ENCODE measurements at places on chromosomes 13 and 19.

DNA sequence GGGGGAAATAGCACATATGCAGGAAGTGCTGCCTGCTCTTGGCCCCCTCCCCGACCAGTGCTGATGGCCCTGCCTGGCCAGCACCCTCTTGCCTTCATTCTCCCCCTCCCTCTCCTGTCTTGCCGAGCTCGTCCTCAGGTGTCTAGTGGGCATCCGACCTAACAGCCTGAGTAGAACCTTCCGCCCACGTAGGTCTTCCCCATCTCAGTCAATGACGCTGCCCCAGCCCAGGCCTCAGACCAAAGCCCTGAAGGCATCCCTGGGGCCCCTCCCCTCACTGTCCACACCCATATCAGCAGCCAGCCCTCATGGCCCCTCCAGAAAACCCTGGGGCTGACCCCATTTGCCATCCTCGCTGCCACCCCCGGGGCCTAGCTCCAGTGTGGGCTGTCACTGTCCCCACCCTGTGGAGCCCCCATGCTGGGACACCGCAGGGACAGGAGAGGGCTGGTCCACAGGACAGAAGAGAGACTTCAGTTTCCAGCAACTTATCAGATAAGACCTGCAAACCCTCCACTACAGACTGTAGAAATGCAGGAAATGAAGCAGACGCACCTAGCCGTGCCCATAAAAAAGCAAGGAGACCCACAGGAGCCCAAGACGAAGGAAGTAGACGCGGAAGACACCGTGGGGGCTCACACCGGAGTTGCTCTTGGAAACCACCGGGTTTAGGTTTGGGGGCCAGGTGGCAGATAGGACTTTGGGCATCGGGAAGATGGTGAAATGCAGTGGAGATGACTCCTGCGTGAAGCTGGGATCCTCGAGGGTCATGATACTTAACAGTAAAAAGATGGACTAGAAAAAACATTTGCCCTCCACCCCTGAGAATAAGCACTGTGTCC lies 38.3 kb downstream of the AP1M1 start:
- DNase-seq, result no peak

DNA sequence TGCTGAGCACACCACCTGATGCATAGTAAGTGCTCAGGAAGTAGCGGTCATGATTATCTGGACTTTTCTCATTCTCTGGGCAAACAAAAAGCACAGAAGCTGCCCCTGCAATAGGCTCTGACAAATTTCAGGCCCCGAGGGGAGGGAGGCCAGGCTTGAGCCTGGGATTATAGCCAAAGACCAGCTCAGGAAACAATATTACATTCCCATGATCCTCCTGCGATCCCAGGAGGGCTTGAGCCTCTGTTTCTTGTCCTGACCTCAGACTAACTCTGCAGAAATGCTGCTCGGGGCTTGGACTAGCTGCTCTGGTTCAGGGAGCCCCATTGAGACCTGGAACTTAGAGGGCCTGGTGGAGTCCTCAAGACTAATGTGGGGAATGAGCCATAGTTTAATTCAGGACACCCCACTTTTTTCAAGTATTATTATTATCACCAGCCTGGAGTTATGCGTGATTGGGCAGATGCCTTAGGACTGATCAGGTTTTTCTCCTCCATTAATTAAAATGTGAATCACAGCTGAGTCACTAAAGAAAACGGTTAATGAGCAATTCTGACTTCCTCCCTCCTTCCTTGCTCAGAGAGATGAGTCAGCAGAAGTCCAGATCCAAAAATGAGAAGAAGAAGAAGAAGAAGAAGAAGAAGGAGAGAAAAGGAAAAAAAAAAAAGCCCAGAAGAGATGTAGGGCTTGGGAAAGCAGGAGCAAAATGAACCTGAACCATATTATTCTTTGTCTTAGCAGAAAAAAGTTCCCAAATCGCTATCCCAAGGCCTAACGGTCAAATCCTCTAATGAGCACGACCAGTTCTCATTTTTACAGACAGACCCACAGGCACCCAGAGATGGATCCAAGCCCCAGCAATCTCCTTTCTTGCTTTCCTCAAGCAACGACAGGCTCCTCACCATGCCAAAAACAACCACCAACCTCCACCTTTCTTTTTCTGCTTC lies 107.2 kb downstream of the CACNA1A start:
- no peak for DNase-seq

DNA sequence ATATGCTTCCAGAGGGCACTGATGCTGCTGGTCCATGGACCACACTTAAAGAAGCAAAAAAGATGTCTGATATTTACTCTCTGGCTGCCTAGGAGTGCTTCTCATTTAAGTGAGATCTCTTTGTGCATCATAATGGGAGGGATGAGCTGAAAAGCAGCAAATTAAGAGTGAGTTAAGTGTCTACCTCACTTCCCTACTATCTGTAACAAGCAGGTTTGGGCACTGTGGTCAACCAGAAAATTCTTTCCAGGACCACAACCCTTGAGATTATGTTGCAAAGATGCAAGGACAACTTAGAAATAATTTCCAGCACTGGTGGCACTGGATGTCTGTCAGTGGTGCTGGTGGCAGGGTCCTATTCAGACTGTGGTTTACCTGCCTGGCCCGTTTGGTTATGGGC lies 52.1 kb upstream of the USPL1 start:
- DNase-seq, result no peak

- no peak for DNase-seq
Observed at GRCh38 chr13:113638806-113639205, 19.2 kb downstream of the ATP4B start.

GRCh38 chr13:53901593-53901992 lies 873.0 kb downstream of the OLFM4 start:
- no peak for DNase-seq

DNA sequence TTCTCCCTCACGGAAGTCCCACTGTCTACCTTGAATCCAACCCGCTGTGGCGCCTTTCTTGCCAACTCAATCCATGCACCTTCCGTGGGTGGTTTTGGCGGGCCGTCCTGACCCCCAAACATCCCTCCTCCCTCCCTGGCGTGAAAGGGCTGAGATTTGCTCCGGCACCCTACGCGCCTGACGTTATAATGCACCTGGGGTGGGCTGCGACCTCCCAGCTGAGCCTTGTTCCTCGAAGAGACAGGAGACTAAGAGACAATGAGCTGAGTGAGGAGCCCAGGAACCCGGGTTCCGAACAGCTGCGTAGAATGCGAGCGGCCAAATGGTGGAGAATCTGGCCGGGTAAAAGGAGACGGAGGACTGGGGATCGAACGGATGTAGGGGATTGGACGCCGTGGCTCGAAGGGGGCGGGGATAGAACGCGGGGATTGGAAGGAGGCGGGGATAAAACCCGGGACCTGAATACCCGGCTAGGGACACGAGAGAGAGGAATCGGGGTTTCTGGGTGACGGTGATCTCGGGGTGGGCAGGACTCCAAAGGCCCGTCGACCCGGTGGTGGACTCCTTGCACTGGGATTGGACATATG lies at the start of gene CPT1C:
Gene CPT1C, plus strand, starts transcription at position 461 of the 587 bp plus-strand sequence. CDS start 1,137 bp downstream, outside the sequence.
- peak; percentile 58 for DNase-seq

DNA sequence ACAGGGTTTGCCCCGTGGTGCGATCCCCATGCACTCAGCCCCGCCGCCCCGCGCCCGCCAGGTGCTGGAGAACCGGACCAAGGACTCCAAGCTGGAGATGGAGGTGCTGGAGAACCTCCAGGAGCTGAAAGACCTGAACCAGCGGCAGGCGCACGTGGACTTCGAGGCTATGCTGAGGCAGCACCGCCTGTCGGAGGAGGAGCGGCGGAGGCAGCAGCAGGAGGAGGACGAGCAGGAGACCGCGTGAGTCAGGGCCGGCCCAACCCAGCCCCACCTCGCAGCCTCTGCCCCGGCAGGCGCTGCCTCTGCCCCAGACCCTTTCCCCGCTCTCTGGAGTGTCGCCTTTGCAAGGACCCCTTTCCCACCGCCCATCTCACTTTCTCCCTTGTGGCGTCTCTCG lies 11.3 kb downstream of the YJU2 start:
- DNase-seq, result no peak

DNA sequence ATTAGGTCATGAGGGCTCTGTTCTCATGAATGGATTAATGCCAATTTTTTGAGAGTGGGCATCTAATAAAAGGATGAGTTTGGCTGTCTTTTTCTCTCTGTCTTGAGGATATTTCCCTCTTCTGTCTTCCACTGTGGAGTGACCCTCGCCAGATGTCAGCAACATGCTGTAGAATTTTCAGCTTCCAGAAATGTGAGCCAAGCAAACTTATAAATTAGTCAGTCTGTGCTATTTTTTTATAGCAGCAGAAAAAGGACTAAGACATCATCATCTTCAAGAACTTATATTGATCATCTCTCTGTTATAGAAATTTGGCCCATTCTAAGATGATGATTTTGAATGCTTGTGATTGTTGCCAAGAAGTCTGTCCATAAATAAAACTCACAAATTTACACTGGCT lies 431.4 kb downstream of the FGF9 start:
- DNase-seq, result no peak

DNA sequence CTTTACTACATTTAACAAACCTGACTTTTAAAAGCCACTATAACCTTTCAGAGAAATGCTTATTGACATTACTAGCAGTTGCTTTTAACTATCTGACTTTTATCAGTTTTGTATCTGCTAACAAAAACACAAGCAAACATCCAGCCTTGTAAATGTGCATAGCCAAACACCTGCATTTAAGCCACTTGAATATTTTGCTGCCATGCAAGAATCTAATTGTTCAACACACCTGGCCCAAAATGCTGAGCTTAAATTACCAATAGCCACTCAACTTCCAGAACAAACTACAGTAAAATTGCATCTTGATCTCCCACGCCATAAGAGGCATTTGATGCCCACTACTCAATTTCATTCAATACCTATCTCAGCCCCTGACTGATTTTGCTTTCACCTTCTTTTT lies 9.3 kb downstream of the ZIC5 start:
- no peak for DNase-seq

- DNase-seq, result no peak
Observed at GRCh38 chr13:30976025-30976424, 43.6 kb downstream of the TEX26 start.

GRCh38 chr13:86900906-86901305 lies 770.3 kb upstream of the SLITRK5 start:
- no peak for DNase-seq

GRCh38 chr13:85616275-85616674 lies 182.9 kb downstream of the SLITRK6 start:
- DNase-seq, result no peak

DNA sequence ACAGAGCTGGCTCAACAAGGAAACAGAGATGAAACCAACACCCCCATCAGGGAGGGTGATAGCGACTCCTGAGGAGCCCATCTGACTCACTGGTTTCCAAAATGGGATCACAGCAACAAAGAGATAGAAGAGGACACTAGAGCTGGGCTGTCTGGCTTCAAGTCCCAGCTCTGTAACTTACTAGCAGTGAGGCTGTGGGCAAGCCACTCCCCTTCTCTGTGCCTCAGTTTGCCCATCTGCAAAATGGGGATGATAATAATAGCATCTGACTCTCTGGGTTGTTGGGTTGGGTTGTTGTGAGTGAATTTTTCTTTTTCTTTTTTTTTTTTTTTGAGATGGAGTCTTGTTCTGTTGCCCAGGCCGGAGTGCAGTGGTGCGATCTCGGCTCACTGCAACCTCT lies 14.3 kb downstream of the IGSF23 start:
- no peak for DNase-seq

- DNase-seq, result peak; percentile 20
Observed at GRCh38 chr19:48874303-48875135, 2.3 kb downstream of the PPP1R15A start.

DNA sequence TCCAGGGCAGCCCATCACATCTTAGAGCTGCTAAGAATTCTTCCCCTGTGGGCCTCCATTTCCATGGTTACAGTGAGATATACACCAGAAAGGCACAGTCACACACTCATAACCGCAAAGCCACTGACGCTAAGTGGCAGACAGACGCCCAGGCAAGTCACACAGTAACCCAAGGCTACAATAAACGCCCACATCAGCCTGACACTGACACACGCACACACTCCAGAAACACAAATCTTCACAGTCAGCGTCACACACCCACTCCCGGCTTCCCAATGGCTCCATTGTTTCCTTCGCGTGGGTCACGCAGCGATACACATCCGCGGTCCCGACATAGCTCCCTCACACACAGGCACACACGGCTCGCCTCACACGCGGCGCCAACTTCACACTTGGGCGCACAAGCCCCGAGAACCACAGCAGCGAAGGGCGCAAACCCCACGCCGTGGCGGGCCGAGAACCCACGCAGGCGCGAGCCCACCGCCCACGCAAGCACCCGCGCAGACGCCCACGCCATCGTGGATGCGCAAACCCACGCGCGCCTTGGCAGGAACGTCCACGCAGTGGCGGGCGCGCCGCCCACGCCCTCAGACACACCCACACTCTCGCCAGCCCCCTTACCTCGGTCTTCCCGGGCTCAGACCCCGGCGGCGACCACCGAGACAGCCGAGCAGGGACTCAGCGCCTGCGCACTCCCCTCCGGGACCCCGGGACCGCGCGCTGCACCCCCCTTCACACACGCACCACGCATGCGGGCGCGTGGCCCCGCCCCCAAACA lies at the start of gene ZNF667:
Gene ZNF667, minus strand, starts transcription at position 695 of the 778 bp plus-strand sequence. CDS start 14,975 bp downstream, outside the sequence.
- no peak for DNase-seq

All from T-helper 2 cell (primary cell).